ENCODE measurements at places on chromosomes 5 and 9. TPM values are rescaled to one million over a fixed set of nuclear protein-coding genes. Genes with fewer than 3 reads are reported as not detected.

The CRHBP gene
- total RNA-seq = 0.11 TPM

The ANKRD55 gene
- not detected for total RNA-seq

The FABP6 gene
- not detected for total RNA-seq

The SH3TC2 gene
- 16.9 TPM for total RNA-seq

The MYOZ3 gene
- total RNA-seq = not detected

The CDH6 gene
- not detected for total RNA-seq

The TGFBI gene
- 172 TPM for total RNA-seq

GRCh38 chr5:162699361-162699760, 631.8 kb downstream of the GABRG2 start:
- DNase-seq = no peak

DNA sequence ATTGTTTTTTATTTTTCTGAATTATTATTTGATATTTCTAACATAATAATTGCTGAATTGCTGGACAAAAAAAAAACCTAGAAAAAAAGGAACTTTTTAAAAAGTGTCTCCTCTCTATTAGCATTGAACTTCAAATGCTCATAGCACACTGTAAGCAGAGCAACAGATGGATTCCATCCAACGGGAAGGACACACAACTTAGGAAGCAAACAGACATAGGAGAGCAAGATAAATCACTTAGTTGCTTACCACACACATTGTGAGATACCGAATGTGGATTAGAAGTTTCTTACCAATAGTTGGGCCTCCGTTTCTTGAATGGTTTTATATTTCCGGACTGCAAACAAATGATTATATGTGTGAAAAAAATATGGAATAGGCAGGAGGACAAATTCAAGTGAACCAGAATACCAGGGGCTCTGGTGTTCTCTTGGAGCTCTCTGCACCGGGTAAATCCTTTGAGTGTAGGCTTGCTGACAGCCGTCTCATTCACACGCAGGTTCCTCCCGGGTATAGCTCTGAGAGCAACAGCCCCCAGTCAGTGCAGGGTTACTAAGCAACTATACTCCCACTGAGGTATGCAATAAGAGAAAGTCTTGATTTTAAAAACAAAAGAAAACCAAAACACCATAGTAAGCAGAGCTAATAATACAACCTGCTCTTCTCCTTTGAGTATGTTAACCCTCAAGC, 217.6 kb downstream of the TMEM167A start:
- DNase-seq = no peak

GRCh38 chr5:174720612-174721529, 3.5 kb upstream of the MSX2 start:
- DNase-seq = no peak

- DNase-seq = no peak
Observed at GRCh38 chr5:76099756-76100155, 16.6 kb downstream of the SV2C start.

- no peak for DNase-seq
Observed at GRCh38 chr5:176823869-176824412, 13.6 kb downstream of the UNC5A start.

DNA sequence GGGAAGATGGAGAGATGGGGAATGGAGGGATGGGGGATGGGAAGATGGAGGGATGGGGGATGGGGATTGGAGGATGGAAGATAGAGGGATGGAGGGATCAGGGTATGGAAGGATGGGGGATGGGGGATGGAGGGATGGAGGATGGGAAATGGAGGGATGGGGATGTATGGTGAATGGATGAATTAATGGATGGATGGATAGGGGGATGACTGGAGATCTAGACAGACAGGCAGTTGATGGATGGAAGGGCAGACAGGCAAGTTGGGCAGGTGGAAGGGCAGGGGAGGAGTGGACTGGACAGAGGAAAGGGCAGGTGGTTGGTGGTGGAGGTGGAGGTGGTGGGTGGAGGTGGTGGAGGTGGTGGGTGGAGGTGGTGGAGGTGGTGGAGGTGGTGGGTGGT, 167.2 kb downstream of the C9orf50 start:
- DNase-seq = no peak

GRCh38 chr5:78731884-78732283, 83.3 kb upstream of the LHFPL2 start:
- DNase-seq = peak; percentile 79

- DNase-seq = no peak
Observed at GRCh38 chr5:117054141-117054540, 479.5 kb upstream of the SEMA6A start.

- DNase-seq = no peak
Observed at GRCh38 chr9:100739666-100740065, 161.8 kb downstream of the CAVIN4 start.
